ENCODE measurements at places on chromosomes 12 and 14. TPM values are rescaled to one million over a fixed set of nuclear protein-coding genes. Genes with fewer than 3 reads are reported as not detected.
A peak's percentile ranks its signal among the peaks of the same experiment; 100 is the strongest.

Gene SYCP3
- total RNA-seq, result not detected

GRCh38 chr12:64450711-64451486, 1.0 kb upstream of the TBK1 start:
- peak; percentile 27 for DNase-seq

- no peak for DNase-seq
Measured at GRCh38 chr14:87252103-87252502, 740.9 kb downstream of the GALC start.

Gene NPFF
- 0.51 TPM for total RNA-seq

- DNase-seq, result no peak
Measured at GRCh38 chr14:101380512-101380911, 180.8 kb upstream of the DIO3 start.

DNA sequence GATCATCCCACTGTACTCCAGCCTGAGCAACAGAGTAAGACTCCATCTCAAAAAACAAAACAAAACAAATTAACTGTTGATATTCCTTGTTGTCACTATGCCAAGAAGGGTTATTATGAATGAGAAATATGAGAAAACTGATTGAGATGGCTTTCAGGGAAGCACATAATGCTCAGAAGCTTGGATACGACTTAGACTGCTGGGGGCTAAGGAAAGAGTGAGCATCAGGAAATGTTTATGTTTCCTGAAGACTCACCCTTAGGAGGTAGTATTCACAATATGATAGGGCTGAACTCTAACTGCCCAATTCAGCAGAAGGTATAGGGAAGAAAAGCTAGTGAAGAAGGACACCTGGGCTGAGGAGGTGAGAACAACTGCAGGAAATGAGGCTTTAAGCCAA, 6.3 kb downstream of the STYK1 start:
- no peak for DNase-seq

Gene ACVRL1
- total RNA-seq, result not detected

- peak; percentile 44 for DNase-seq
Measured at GRCh38 chr14:103292426-103293374, 41.3 kb upstream of the EIF5 start.

DNA sequence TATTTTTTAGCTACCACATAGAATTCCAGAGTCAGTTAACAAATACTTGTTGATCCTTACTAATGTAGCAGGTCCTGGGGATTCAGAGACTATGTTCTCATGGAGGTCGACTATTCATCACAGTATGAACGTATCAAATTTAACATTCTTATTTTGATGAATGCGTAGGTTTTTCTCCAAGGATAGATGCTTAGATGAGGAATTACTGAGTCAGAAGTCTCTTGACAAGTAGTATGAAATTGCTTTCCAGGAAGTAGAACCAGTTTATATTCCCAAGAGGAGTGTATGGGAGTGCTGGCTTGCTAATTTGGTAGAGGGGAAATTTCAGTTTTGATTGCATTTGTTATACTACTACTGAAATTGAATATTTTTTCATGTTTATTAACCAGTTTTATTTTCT, 42.8 kb upstream of the CRADD start:
- no peak for DNase-seq

- DNase-seq, result no peak
Measured at GRCh38 chr12:132444957-132445883, 44.7 kb upstream of the FBRSL1 start.

DNA sequence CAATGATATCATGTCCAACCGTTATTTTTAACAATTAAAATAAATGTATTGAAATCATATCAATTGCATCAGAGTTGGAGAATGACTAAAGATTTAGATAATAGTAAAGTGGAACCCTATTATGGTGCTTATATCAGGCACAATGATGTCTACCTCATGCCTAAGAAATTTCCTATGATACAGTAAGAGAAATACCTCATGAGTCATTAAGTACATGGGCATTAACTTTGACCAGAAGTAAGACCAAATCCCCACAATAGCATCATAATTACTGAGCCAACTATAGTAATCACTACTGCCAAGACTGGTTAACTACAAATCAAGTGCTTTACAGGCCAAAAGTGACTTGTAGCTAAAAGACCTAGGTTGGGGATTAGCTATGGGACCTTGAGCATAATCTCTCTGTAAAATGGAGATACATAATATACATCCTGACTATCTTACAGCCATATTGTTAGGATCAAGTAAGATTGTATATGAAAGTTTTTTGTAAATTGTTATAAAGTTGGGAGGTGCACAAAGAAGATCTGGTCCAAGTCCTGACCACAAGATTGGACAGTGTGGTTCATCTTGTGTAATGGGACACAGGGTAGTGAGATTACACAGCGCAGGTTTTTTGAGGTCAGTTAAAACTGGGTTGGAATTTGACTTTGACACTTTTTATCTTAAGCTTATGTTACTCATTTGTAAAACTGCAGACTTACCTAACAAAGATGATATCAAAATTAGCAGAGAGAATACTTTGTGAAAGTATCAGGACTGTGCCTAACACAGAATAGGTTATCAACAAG, 60.5 kb downstream of the ERGIC2 start:
- DNase-seq, result peak; percentile 2

Gene SLC10A1
- total RNA-seq, result not detected

Gene KLRG1
- total RNA-seq, result 1.2 TPM

GRCh38 chr12:119727600-119728443, 59.9 kb downstream of the PRKAB1 start:
- no peak for DNase-seq

DNA sequence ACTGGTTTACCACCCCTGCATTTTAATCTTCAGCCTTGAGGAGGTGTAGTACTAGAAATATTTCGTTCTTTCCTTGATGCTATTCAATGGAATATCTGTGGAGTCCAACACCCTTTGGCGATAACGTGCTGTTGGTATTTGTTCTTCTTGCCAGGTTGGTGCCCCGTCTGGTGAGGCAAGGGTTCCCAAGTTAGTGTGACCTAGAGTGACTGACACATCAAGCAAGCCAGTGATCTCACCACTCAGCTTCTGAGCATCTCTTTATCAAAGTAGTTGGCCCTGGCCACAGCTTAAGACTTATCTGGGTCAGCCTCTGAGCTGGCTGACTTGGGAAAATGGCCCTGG, 60.2 kb downstream of the PLXNC1 start:
- DNase-seq, result no peak

Gene RASSF9
- total RNA-seq, result not detected

GRCh38 chr12:54052438-54053002, 1.1 kb upstream of the HOXC4 start:
- DNase-seq, result no peak

DNA sequence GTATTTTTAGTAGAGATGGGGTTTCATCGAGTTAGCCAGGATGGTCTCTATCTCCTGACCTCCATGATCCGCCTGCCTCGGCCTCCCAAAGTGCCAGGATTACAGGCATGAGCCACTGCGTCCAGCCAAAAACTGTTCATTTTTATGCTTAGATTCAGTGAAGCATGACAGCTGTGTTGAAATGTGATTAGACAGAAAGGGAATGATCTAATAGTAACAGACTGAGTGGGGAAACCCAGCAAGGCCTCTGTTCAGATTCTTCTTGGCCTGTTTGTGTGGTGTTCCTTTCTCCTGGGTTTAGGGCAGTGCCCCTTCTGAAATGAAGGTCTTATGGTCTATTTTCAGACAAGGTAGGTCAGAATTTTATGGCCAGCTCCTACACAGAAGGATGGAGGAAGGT, 11.8 kb upstream of the ABCD4 start:
- DNase-seq, result no peak

Gene KCNMB4
- 0.84 TPM for total RNA-seq

DNA sequence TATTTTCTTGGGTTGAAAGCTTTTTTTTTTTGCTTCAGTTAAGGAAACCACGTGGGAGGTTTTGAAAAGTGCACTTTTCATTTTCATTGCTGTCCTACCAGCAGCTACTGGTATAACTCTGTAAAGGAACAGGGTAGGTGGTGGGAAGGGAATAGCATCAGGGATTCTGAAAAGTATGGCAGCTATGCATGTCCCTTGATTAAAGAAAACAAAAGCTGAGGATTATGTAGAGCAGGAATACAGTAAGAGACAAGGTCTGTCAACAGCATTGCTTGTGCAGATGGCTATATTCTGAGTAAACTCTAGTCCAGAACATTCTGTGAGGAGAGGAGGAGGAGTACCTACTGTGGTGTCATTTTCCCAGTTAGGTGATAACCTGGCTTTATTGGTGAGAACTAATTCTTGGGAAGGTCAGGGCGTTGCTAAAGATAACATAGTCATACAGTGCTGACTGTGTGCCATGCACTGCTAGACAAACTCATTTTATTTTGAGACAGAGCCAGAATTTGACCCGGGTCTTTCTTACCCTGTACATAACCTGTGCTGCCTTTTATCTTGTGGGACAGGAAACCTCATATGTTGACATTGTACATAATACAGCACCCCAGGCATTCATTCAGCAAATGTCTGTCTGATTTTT, 80.3 kb upstream of the TRAF3 start:
- peak; percentile 83 for DNase-seq

GRCh38 chr12:98838231-98838647, 193.1 kb downstream of the APAF1 start:
- no peak for DNase-seq

Gene ANKLE2
- 35.3 TPM for total RNA-seq

DNA sequence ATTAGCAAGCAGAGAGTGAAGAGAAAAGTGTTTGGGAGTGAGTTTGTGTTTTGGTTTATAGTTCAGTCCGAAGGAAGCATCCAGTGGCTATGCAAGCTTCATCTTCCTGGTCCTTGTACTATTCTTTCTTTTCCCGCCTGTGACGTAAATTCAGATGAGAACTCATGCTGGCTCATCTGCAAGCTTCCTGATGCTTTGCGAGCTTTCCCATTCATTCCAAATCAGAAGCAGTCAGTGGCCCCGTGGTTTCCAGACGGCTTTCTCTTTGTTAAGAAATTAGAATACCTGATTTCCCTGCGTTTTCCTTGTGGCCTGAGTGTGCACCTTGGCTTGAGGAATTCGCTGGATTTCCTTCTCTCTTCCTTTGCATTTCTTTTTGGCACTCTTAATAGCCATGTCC, 89.5 kb downstream of the TESC start:
- no peak for DNase-seq

DNA sequence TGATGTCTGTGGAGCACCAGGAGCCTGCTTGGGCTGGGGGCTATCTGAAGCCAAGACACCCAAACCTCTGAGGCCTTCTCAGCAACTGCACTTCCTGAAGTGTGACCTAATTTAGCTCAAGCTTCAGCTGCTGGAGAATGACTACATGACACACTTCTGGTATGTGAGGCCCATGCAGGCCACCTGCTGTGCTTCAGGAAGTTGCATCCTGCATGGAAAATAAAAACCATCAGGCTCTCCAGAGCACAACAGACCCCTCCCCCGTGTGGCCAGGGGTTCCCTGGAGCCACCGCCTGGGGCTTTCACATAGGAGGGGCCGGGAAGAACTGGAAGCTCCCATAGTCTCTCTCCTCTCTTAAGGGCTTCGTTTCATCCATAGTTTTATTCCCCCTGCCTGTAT, 217.7 kb downstream of the SLC15A4 start:
- DNase-seq, result no peak

- DNase-seq, result no peak
Measured at GRCh38 chr12:121495746-121496145, 85.1 kb downstream of the KDM2B start.

DNA sequence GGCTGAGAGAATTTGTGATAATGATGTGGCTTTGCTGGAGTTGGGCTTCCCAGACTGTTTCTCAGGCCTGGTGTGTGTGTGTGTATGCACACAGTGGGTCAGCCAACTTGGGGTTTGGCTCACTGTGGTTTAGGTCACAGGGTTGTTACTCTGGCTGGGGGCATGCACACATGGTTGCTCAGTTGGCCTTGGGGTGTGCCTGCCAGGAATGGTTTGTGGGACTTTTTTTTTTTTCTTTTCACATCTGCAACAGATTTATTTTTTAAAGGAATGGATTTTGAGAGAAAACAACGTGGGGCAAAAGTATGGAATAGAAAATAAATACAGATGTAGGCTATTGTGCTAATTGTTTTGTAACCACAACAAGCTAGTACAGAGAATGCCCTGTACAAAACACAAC, 25.0 kb upstream of the GTF2A1 start:
- DNase-seq, result no peak

GRCh38 chr12:49033611-49034285, 15.2 kb upstream of the PRKAG1 start:
- DNase-seq, result no peak

GRCh38 chr12:1305791-1306500, 288.4 kb downstream of the FBXL14 start:
- no peak for DNase-seq

DNA sequence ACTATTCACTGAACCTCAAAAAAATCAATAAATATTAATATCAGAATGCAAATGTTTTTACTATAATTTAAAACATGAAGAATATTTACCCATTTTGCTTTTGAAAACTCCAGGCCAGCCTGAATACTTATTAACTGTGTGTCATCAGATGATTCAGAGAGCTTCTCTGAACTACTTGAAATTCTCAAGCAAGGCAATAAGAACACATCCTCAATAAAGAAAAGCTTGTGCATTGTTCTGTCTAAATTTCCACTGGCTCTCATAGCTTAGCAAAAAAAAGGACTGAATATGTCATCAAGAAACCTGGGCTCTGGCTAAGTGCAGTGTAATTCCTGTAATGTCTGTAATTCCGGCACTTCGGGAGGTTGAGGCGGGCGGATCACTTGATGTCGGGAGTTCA, 194.1 kb downstream of the BTG1 start:
- no peak for DNase-seq

GRCh38 chr12:48334808-48335207, 15.9 kb downstream of the ZNF641 start:
- no peak for DNase-seq

GRCh38 chr14:36208690-36209278, 32.3 kb upstream of the PTCSC3 start:
- peak; percentile 99 for DNase-seq

- peak; percentile 94 for DNase-seq
Measured at GRCh38 chr12:94172973-94173372, 24.6 kb downstream of the PLXNC1 start.

DNA sequence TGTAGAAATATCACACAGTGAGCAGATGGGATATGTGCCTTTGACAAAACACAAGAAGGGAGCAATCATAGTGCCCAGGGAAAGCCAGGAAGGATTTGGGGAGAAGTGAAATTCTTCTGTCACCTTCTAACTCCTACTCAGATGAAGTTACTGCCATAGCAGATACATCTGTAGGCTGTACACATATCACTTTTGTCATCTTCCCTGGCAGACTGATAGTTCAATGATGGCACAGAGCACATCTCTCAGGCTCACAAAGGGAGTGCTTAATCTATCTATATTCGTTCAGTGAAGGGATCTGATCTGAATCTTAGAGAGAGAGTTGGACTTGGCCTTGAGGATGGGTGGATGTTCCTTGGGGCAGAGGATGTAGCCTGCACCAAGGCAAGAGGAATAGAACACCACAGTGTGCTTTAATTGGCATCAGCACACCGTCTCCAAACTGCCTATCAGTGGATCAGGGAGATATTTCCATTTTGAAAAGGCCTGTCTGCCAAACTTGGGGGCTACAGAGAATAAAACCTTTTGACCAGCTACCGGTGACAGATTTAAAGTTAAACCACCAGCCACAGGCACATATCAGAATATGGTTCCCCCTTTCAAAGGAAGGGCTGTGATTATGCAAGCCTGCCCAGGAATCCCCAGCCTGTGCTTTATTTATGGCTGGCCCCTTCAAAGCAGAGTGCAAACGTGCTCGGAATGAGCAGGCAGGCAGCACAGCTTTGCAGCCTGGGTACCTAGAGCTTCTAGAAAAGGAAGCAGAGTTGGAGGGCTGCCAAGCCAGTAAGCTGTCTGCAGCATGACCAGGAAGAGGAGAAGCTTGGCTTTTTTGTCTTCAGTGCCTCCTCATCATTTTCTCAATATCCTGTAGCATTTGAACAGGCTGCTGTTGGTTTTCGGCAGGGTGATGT, 165.5 kb upstream of the DYRK2 start:
- DNase-seq, result no peak

Gene TAS2R19
- 0.88 TPM for total RNA-seq
